ENCODE measurements at places on chromosomes 12 and 14. TPM values are rescaled to one million over a fixed set of nuclear protein-coding genes. Genes with fewer than 3 reads are reported as not detected.

GLI1 gene
- total RNA-seq = not detected

TMEM233 gene
- 0.69 TPM for total RNA-seq

ANKS1B gene
- 12.6 TPM for total RNA-seq

IAPP gene
- total RNA-seq = not detected

RND1 gene
- 0.23 TPM for total RNA-seq

SLC25A47 gene
- not detected for total RNA-seq

SLC35F4 gene
- 0.20 TPM for total RNA-seq

AP5M1 gene
- total RNA-seq = 12.8 TPM

KRT81 gene
- total RNA-seq = not detected

CAPZA3 gene
- not detected for total RNA-seq

CIROP gene
- not detected for total RNA-seq

TMEM253 gene
- 1.3 TPM for total RNA-seq

TXNDC16 gene
- 7.8 TPM for total RNA-seq

RBMS2 gene
- total RNA-seq = 36.6 TPM

CLMN gene
- total RNA-seq = 11.7 TPM

AMN gene
- total RNA-seq = 0.13 TPM

POTEG gene
- total RNA-seq = not detected

CPNE6 gene
- total RNA-seq = not detected

TMEM119 gene
- total RNA-seq = 1.1 TPM

KITLG gene
- 18.0 TPM for total RNA-seq

GALNT6 gene
- total RNA-seq = 10.6 TPM

POLR3B gene
- 9.3 TPM for total RNA-seq

SPX gene
- total RNA-seq = 1.1 TPM

MIP gene
- total RNA-seq = not detected

KCNH3 gene
- 5.9 TPM for total RNA-seq

LARP4 gene
- 49.0 TPM for total RNA-seq

EML5 gene
- total RNA-seq = 37.0 TPM

NRL gene
- total RNA-seq = 3.6 TPM

SRRM4 gene
- total RNA-seq = not detected

KRT74 gene
- total RNA-seq = not detected

CELA1 gene
- not detected for total RNA-seq

KCNA5 gene
- 1.4 TPM for total RNA-seq

ARID4A gene
- total RNA-seq = 29.2 TPM

SLCO1B1 gene
- total RNA-seq = not detected

PIK3C2G gene
- total RNA-seq = 0.07 TPM

TAS2R46 gene
- 1.5 TPM for total RNA-seq

C3AR1 gene
- 17.6 TPM for total RNA-seq

GNG2 gene
- 10.5 TPM for total RNA-seq

BAG5 gene
- 20.2 TPM for total RNA-seq

GUCY2C gene
- total RNA-seq = 0.36 TPM

SAMD4A gene
- 7.3 TPM for total RNA-seq

TMEM117 gene
- total RNA-seq = 5.4 TPM

SERPINA12 gene
- not detected for total RNA-seq

SSTR1 gene
- total RNA-seq = 2.3 TPM

RILPL2 gene
- 5.8 TPM for total RNA-seq

C1RL gene
- 48.4 TPM for total RNA-seq

LAG3 gene
- total RNA-seq = 21.8 TPM

AQP5 gene
- 0.56 TPM for total RNA-seq

IL31 gene
- not detected for total RNA-seq

EPYC gene
- not detected for total RNA-seq

NYNRIN gene
- 54.6 TPM for total RNA-seq

SDR9C7 gene
- total RNA-seq = 0.25 TPM

RERG gene
- 36.7 TPM for total RNA-seq

NFATC4 gene
- total RNA-seq = 74.1 TPM

ZNF664 gene
- 47.6 TPM for total RNA-seq

PRB2 gene
- total RNA-seq = not detected

SLC17A8 gene
- 0.24 TPM for total RNA-seq

AGAP2 gene
- total RNA-seq = 0.40 TPM

TAS2R7 gene
- not detected for total RNA-seq
